ENCODE measurements at places on chromosomes 5 and 9. TPM values are rescaled to one million over a fixed set of nuclear protein-coding genes. Genes with fewer than 3 reads are reported as not detected.

GRCh38 chr9:101737705-101738565, 512 bp downstream of the GRIN3A start:
- DNase-seq, result no peak

- no peak for DNase-seq
Observed at GRCh38 chr5:134534058-134534725, 8.7 kb downstream of the JADE2 start.

GRCh38 chr5:140966293-140967225, at the start of gene PCDHAC2:
PCDHAC2 (plus strand) TSS chr5:140966476; CDS start chr5:140966767, 291 bp downstream.
- no peak for DNase-seq

DNA sequence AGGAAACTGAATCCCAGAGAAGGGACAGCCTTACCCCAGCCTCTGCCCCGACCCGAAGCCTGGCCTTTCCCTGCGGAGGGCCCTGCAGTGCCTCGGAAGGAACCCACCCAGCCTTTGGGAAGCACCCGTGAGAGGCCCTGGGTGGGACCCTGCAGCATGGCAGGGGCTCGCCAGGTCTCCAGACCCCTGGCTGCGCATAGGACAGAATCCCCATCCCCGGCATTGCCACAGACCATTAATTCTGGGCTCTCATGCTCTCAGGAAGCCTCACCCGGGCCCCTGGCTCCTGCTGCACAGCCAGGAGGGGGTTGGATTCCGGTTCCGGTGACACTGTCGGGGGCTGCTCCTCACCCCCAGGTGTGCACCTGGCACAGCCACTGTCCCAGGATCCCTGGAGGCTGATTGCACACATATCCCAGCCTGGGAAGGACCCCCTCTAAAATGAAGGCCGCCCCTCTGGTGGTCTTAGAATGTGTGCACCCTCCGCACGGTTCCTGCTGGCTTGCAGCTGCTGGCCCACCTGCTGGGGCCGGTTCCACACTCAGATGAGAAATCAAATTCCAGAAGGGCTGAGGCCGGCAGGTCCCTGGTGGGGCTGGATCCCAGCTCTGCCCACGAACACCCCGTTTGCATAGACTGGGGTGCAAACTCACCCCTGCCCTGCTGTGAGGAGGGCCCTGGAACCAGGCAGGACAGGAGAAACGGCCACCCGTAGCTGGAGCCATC, 4.7 kb downstream of the EGFL7 start:
- no peak for DNase-seq

- DNase-seq, result no peak
Observed at GRCh38 chr9:4118666-4119065, 181.2 kb downstream of the GLIS3 start.

GRCh38 chr5:35956429-35956828, 18.0 kb upstream of the CAPSL start:
- peak; percentile 42 for DNase-seq

DNA sequence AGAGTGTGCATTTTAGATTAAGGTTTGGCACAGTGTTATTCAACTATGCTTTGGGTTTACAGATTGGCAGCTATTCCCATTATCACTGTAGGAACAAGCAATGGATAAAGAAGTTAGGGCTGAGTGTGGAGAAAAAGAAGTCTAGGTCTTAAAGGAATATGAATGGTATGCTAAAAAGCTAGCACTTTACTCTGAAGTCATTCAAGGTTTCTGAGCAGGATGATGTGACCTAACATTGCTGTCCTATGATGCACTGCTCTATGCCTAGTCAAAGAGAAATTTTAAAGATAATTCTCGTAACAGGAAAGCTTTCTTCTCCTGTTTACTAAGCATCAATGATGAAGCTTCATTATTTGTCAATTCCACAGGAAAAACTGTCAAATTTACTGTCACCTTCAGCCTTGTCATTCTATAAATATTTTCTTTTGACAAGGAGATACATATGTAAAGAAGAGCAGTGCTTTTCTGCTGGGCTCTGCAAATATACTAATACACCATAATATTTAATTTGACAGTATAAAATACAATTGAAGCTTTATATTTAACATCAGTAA, 476.1 kb upstream of the PTPRD start:
- DNase-seq, result no peak

- no peak for DNase-seq
Observed at GRCh38 chr5:32618962-32619361, 33.6 kb downstream of the SUB1 start.

GRCh38 chr5:177330991-177331842, 19.5 kb upstream of the MXD3 start:
- no peak for DNase-seq

DNA sequence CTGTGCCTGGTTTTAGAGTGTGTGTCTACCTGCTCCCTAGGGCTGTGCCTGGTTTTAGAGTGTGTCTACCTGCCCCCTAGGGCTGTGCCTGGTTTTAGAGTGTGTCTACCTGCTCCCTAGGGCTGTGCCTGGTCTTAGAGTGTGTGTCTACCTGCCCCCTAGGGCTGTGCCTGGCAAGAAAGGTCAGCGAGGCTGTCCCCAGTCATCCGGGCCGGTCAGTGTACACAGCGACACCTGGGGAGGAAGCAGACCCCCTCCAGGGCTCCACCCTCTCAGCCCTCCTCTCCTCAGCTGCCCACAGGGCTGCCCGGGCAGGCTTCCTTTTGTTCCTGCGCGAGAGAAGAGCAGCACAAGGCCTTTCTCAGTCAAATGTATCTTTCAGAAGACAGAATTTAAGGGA, 4.1 kb downstream of the NRARP start:
- no peak for DNase-seq

DNA sequence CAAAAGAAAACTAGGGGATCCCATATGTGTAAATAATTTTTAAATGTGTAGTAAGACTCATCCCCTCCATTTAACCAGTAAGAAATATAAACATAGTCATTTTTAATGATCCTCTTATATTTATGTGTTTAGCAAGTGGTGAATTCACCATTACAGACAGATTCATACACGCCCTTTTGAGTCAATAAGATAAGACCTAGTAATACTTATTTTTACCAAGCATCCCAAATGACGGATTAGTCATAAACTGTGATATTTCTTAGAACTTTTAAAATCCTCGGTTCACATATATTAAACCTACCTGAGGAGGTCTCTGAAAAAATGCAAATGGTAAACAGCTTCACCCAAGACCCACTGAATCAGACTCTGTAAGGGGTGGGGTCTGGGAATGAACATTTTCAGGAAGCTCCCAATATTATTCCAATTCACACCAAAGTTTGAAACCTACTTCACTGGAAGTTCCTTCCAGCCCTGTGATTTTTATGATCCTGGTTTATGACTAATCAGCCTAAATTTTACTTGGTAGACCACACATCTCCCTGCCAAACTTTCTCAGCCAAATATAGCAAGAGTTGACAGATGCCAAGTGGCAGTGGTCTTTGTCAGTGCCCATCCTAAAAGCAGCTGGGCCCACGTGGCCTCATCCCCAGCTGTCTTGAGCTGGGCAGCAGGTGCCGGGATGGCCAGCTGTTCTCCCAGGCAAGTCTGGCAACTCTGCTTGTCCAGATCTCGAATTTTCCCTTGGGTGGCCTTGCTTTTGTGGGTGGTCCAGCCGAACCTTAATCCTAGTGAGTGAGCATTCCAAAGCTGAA, 559.0 kb upstream of the RGMB start:
- DNase-seq, result no peak

DNA sequence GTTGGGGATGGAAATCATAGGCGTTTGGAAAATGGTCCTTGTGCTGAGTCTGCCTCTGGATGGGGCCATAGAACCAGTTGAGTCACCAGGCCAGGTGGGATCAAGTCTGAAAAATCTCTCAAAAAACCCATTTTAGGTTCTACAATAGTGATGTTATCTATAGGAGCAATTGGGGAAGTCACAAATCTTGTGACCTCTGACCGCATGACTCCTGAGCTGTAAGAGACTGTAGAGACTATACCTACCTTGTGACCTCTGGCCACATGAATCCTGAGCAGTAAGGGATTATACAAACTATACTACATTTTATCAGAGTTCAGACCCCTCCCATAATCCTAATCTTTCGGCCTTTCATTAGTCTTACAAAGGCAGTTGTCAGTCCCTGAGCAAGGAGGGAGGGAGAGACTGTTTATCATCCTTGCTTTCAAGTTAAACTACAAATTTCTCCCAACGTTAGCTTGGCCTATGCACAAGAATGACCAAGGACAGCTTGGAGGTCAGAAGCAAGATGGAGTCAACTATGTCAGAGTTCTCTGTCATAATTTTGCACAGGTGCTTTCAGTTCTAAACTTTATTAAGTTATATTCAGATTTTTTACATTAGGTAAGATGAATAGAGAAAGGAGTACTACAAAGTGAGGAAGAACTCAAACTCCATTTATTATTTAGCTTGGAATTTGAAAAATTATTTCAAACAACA, 11.5 kb upstream of the JMY start:
- DNase-seq, result no peak

DNA sequence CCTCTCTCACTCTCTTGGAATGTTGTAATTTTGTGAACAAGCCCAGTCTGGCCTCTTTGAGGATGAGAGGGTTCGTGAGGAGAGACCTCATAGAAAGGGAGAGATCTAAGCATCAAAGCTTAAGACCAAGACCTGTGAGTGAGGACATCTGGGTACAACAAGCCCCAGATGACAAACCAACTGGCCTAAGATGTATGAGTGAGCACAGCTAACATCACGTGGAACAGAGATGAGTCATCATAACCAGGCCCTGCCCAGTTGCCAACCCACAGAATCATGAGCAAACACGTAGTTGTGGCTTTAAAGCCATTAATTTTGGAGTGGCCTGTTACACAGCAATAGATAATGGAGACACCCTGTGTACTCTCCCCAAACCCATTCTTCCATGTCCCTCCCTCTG, 439.1 kb upstream of the KIF2A start:
- peak; percentile 50 for DNase-seq

DNA sequence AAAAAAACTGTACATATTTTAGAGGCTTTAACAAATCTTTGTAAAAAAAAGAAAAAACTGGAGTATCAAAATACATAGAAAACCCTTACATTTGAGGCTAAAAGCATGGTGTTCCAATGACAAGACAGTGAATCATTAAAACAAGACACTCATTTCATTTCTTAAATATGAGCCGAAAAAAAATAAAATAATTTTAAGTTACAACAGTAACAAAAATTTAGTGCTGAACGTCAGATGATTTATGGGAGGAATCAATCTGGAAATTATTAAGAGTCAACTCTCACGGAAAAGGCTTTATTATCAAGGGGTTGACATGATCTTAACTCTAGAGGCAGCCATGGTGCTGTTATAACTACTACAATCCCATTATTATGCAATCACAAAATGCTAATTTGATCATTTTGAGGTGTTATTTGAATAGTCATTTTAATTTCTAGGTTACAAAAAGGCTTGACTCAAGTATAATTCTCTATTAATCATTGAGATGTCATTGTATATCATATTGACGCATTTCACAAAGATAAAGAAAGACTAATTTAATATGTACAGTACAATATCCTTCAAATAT, 51.9 kb downstream of the MAPKAP1 start:
- no peak for DNase-seq

- DNase-seq, result no peak
Observed at GRCh38 chr5:160318409-160318808, 6.0 kb upstream of the CCNJL start.

- DNase-seq, result no peak
Observed at GRCh38 chr9:124022201-124023121, 10.9 kb downstream of the LHX2 start.

DNA sequence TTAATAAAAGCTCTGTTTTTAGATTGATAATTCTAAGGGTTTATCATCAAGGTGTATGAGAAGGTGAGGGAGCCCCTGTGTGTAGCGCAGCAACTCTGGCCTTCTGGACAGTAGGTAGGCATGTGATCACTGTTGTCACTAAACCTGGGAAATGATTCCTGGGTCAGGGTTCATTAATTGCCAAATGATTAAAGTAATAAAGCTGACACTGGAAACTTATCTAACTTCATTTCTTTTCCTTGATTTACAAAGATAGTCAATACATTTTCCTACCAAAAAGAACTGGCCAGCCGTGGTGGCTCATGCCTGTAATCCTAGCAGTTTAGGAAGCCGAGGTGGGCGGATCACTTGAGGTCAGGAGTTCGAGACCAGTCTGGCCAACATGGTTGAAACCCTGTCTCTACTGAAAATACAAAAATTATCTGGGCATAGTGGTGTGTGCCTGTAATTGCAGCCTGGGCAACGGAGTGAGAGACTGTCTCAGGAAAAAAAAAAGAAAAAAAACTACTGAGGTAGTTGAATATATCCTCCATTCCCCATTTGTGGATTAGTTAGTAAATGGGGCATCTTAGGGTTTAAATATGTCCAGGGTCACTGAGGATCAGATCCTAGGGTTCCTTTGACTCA, 2.4 kb downstream of the EHMT1 start:
- no peak for DNase-seq

GRCh38 chr5:153896701-153897100, 142.0 kb downstream of the FAM114A2 start:
- DNase-seq, result no peak

GRCh38 chr5:78605611-78606010, 43.0 kb downstream of the LHFPL2 start:
- DNase-seq, result no peak

- no peak for DNase-seq
Observed at GRCh38 chr5:57445006-57445704, 37.5 kb downstream of the ACTBL2 start.

- DNase-seq, result no peak
Observed at GRCh38 chr5:54884195-54884536, 101.2 kb downstream of the ESM1 start.

GRCh38 chr5:82312373-82312856, 34.3 kb upstream of the RPS23 start:
- DNase-seq, result peak; percentile 9

- DNase-seq, result no peak
Observed at GRCh38 chr5:73539730-73540129, 25.7 kb downstream of the ANKRA2 start.

GRCh38 chr9:123349691-123350480, 6.1 kb upstream of the CRB2 start:
- no peak for DNase-seq

- DNase-seq, result no peak
Observed at GRCh38 chr9:70260007-70260443, 1.2 kb downstream of the SMC5 start.

GRCh38 chr5:33756491-33756890, 135.3 kb downstream of the ADAMTS12 start:
- no peak for DNase-seq

- no peak for DNase-seq
Observed at GRCh38 chr5:83394190-83394589, 77.4 kb upstream of the VCAN start.

The SLC1A1 gene
- total RNA-seq, result 32.1 TPM

The BRINP1 gene
- total RNA-seq, result 2.5 TPM

The PLPP6 gene
- total RNA-seq, result 4.2 TPM

The SV2C gene
- total RNA-seq, result not detected

The SNCB gene
- total RNA-seq, result 0.17 TPM

The ZBED3 gene
- total RNA-seq, result 3.3 TPM

The PCDHB15 gene
- 0.07 TPM for total RNA-seq

The SLC6A7 gene
- total RNA-seq, result not detected

The SHISAL2B gene
- not detected for total RNA-seq

All from epithelial cell of proximal tubule (primary cell).